ENCODE measurements at places on chromosomes 2 and 18.

- no peak for DNase-seq
These were observed 88.8 kb downstream of the KYNU start for GRCh38 chr2:142966284-142966683.

- no peak for DNase-seq
These were observed 1.6 kb downstream of the TXNL4A start for GRCh38 chr18:79986726-79987125.

DNA sequence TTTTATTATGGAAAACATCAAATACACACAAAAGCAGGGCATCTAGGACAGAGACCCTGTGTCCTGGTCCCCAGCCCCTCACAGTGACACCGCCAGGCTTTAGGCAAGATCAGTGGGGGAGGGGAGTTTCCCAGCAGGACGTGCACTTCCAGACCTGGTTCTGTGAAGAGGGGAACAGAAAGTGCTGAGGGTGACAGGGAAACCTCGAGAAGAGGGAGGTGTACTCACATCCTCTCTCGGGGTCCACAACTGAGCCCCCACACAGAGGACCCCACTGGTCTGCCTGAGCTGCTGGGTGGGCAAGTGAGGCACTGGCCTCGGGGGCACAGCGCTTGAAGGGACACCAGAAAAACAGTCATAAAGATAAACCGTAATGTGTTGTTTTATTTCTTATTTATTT is 4.4 kb upstream of the GPR35 start:
- DNase-seq, result no peak

GRCh38 chr2:34031097-34031496 is 432.0 kb upstream of the FAM98A start:
- no peak for DNase-seq

DNA sequence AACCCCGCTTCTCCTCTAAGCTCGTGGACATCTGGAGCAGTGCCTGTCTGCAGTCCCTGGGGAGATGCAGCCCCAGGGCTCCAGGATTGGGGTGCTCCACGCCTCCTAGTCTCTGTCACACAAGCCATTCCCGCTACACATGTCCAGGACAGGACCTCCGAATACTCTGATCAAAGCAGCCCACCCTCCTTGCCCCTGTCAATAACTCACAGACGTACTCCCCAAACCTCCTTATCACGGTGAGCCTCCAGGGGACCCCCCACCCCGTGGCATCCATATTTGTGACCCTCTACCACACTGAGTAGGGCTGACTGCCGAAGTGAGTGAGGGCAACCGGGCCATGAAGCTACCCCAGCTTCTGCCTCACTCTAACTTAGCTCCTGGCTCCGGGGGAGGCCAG is 727.7 kb downstream of the GALR1 start:
- no peak for DNase-seq

- DNase-seq, result no peak
These were observed 81.3 kb downstream of the ROCK2 start for GRCh38 chr2:11263177-11263576.

DNA sequence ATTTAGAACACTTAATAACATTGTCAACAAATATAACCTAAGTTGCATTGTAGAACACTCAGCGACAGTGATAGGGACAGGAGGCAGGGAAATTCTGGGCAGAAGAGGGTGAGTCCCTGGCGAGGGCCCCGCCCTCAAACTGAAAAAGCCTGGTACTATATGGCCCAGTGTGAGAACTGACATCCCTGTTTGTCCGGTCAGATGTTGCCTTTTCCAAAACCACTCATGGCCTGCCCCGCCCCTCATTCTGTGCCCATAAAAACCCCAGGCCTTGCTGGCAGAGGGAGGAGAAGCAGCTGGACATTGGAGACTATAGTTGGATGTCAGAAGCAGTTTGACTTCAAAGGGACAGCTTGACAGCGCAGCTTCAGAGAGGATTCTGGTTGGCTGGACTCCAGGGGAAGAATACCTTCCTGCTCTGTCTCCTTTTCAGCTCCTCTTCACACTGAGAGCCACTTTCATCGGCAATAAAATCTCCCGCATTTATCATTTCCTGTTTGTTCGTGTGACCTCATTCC is 47.0 kb downstream of the FAM117B start:
- DNase-seq, result no peak

GRCh38 chr18:61189376-61189775 is 143.9 kb upstream of the CDH20 start:
- no peak for DNase-seq

DNA sequence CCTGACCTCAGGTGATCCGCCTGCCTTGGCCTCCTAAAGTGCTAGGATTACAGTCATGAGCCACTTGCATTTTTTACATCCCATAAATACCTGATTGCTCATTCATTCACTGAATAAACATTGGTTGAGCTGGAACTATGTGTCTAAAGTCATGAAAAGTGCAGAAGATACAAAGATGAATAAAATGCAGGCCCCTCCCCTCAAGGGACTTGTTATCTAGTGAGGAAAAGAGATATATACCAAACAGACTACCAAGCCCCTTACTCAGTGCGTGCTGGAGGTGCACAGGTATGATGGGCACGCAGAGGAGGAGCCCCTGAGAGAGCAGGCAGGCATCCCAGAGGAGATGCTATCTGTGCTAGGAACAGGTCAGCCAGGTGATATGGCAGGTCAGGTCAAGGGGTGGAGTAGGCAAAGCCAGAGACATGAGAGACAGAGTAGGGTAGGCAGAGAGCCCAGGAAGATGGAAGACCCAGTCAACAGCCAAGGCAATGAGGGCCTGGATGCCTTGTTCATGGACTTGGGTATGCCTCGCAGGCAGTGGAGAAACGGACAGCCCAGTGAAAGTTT is 7.7 kb downstream of the FHL2 start:
- DNase-seq, result no peak

- DNase-seq, result no peak
These were observed 135.7 kb upstream of the TMEM200C start for GRCh38 chr18:6031002-6031401.

DNA sequence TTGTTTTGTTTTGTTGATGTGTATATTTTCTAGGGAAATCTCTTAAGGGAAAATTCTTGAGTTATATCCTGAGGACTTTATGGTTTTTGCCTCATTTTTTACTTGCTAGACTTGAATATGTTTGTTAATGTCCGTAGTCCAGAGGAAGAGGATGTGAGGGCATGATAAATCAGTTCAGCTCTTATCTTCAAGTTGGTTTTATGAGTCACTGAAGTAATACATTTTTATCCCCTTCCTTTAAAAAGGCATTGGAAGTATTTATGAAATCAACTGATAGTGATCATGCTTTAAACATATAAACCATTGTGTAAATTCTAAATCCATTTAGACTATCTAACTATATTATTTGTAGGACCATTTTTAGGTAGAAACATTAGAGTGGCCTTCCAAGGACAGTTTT is 43.9 kb upstream of the CYBRD1 start:
- DNase-seq, result no peak

GRCh38 chr2:33602201-33602830 is 3.2 kb upstream of the FAM98A start:
- DNase-seq, result no peak

GRCh38 chr2:30115141-30115980 is 31.4 kb upstream of the YPEL5 start:
- peak; percentile 77 for DNase-seq

DNA sequence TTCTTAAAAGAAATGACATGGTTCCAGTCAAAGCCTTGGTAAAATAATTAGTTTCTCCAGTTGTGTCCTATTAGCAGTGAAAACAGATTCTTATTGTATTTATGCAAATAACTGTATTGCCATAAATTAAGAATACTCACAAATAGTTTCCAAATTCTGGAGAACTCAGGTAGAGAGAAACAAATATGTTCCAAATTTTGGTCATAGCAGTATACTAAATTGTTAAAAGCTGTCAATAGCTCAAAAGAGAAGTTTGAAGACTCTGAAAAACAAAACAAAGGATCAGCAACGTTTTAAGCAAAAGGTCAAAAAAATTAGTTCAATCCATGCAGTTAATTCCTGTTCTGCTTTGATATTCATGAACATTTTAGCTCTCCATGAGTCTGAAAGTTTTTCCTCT is 25.5 kb downstream of the ELMOD3 start:
- no peak for DNase-seq

GRCh38 chr2:150350500-150350899 is 137.0 kb downstream of the RND3 start:
- no peak for DNase-seq

Data from NCI-H2227 treated with DMSO at 0.1 percent for 48 hours (cell line).